ENCODE measurements at places on chromosomes 2 and 18.

- no peak for DNase-seq
These were observed 22.1 kb downstream of the PTRHD1 start for GRCh38 chr2:24771061-24771460.

GRCh38 chr2:191617575-191617974, 60.4 kb upstream of the NABP1 start:
- DNase-seq = no peak

- no peak for DNase-seq
These were observed 399.8 kb upstream of the ST6GAL2 start for GRCh38 chr2:107285621-107286299.

DNA sequence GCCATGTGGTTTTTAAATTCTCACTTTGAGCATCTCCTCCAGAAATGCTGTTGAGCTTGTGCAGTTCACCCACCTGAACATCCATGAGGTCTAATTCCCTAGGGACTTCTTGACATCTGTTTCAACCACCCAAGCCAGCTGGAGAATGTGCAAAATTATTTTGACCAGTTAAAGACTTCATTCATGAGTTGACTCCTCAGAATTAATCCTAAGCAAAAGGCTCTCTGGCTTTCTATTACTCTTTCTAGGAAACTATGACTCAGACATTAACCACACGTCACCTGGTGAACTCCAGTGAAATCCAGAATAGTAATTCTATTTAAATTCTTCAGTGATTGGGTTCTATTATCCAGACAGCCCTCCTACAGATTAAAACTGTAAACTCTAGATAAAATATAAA, 247.5 kb downstream of the NBAS start:
- DNase-seq = no peak

GRCh38 chr2:217656316-217656715, 346.5 kb downstream of the TNS1 start:
- no peak for DNase-seq

GRCh38 chr2:33607251-33607721, 8.2 kb upstream of the FAM98A start:
- no peak for DNase-seq

- peak; percentile 8 for DNase-seq
These were observed 519 bp downstream of the METTL4 start for GRCh38 chr18:2570772-2571199.

- DNase-seq = no peak
These were observed 31.8 kb upstream of the KCNE4 start for GRCh38 chr2:223019987-223020717.

DNA sequence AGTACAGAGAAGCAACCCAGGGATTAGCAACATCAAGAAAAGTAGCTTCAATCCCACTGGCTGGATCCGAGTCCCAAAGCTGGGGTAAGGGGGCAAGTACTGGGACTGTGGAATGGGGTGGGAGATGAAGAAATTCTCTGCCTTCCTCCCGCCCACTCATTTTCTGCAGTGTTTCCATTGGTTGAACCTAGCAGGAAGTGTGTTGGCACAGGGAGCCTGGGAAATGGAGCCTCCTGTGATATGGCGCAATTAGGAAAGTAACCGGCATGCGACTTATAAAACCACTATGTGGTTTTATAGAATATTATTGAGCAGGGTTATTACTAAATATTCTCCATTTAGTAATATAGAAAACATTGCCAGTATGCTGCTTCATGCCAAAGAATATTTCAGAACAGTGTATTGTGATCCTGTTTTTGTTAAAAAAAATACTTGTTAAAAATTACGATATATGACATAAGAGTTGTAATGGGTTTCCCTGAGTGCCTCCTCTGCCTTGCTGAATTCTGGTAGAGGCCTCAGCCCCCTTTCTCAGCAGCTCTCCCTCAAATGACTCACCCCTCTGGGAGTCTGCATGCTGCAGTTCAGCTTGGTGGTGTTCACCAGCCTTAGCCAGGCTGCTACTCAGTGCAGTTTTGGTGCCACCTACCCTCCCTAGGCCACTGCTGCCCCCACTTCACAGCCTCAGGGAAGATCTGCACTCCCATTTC, 60.5 kb downstream of the HK2 start:
- no peak for DNase-seq

DNA sequence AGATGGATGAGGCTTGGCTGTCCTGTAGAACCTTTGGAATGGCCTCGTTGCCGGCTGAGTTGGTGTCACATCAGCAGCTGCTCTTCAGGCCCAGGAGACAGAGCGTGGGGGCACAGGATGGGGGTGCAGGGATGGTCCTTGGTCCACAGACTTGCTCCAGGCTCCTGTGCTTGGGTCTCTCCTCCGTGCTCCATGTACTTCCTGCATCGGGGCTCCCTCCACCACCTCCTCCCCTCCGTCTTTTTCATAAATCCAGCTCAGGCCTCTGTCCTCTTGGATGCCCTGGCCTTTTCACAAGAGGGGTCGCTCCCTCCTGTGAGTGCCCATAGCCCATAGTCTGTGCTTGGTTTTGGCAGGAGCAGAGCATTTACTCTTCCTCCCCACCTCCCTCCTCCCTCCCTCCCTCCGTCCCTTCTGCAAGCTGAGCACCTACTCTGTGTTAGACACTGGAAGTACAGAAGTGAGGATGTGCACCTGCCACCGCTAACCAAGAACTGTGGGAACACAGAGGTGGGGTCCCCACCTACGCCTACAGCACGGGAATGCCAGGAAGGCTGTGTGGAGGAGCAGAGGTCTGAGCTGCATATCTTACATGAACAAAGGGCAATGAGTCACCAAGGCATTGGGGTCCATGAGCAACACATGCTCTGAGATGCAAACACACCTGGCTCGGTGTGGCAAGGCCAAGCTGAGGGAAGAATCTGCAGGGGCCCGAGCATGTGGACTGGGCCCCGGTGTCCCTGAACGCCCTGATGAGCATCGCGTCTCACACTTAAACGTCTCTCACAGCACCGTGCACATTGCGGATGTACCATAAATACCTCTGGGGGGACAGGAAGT, 458.7 kb upstream of the HS6ST1 start:
- no peak for DNase-seq
